ENCODE measurements at places on chromosomes 3 and 15. TPM values are rescaled to one million over a fixed set of nuclear protein-coding genes. Genes with fewer than 3 reads are reported as not detected.

The CCDC80 gene
- total RNA-seq: 17.4 TPM

The WNT5A gene
- 5.9 TPM for total RNA-seq

The CERS3 gene
- 0.33 TPM for total RNA-seq

The GOLGA6L7 gene
- not detected for total RNA-seq

Data from body of pancreas (tissue), 4 donors.